ENCODE measurements at places on chromosomes 5 and 9.

DNA sequence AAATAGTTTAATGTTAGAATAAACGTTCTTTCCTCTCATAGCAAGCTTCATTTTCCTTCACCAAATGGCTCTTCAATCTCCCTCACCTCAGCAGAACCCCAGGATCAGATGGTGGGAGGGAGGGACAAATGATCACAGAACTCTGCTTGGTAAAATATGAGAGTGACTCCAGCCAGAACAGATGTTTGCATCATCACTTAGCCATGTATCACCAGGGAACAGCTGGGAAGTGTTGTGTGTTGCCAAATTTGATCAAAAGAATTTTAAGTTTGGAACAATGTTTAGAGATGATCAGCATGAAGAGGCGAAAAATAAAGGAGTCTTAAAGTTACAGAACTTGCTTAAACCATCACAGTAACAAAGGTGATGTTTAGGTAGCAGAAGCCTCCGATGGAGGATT is 115.7 kb downstream of the FRMD3 start:
- no peak for DNase-seq

DNA sequence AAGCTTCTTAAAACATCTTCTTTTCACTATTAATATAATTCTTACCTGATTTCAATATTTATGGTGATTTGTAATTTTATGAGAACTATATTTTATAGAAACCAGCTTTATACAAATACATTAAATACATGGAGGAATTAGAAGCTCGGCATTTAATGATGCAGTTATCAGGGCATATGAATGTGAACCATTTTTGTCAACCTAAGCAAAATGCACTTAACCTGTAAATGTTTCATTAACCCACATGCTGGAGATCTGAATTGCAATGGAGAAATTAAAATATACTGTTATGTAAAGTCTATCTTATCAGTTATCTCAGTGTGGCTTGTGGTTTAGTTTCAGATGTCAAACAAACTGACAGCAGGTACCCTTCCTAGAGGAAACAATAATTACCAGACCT is 63.2 kb upstream of the CDH12 start:
- no peak for DNase-seq

GRCh38 chr5:151646334-151646733 is 40.4 kb downstream of the SPARC start:
- no peak for DNase-seq

GRCh38 chr9:89596937-89597555 is 7.8 kb upstream of the GADD45G start:
- no peak for DNase-seq

DNA sequence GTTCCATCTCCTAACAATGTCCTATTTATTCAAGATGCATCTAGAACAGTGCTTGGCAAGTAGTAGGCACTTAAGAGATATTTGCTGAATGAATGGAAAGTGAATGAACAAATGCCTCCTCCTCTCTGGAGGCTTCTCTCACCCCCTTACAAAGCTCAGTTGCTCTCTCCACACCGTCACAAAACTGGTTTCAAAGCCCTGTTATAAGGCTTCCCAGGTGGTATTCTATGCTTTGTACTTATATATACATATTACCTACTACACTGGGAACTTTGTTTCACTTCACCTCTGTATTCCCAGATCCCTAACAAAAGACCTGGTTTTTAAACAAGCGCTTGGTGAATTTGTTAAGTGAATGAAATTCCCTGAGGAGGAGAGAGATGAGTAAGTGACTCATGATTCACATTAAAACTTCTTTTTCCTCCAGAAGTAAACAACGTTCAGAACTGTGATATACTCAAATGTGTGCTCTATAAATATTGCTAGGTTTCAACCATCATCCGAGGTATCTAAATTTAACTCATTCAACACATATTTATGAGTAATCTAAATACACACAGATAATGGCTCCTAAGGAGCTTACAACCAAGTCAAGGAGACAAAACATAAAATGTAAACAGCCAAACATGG is 36.0 kb downstream of the DENND1A start:
- no peak for DNase-seq

DNA sequence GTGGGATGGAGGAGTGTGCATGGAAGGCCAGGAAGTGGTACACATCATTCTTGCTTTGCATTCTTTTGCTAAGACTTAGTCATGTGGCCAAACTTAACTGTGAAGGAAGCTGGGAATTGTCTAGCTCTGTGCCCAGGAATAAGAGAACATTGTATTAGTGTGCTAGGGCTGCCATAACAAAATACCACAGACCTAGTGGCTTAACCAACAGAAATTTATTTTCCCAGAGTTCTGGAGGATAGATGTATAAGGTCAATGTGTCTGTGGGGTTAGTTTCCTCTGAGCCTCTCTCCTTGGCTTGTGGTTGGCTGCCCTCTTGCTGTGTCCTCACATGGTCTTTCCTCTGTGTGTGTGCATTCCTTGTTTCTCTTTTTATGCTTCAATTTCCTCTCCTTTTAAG is 32.4 kb downstream of the NNT start:
- no peak for DNase-seq

GRCh38 chr5:151070449-151070848 is 10.4 kb downstream of the TNIP1 start:
- DNase-seq: no peak

DNA sequence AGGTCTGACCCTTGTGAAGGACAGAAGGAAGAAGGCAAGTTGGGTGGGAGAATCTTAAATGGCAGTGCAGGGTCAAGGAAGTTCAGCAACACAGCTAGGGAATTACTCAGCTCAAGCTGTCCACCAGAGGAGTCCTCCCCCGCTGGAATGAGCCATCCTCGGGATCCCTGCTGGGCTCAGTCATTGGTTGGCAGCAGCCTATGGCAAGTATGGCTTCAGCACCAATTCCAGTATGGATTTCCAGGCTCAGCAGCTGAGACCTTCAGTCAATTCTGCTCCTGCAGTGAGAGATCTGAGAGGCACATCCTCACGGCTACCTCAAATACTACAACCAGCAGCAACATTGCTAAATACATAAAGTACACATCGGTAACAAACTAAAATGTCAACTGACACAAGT is 280.6 kb upstream of the PIK3R1 start:
- DNase-seq: no peak

GRCh38 chr9:93465855-93466254 is 12.5 kb upstream of the FAM120AOS start:
- no peak for DNase-seq

All from NCI-H1092 (cell line).